ENCODE measurements at places on chromosomes 6 and 20.

GRCh38 chr20:33556246-33556645 lies 66.3 kb downstream of the CBFA2T2 start:
- DNase-seq = no peak

- no peak for DNase-seq
Observed at GRCh38 chr6:11288065-11288464, 55.6 kb upstream of the NEDD9 start.

GRCh38 chr20:50274570-50275430 lies 84.2 kb downstream of the CEBPB start:
- DNase-seq = peak; percentile 99

DNA sequence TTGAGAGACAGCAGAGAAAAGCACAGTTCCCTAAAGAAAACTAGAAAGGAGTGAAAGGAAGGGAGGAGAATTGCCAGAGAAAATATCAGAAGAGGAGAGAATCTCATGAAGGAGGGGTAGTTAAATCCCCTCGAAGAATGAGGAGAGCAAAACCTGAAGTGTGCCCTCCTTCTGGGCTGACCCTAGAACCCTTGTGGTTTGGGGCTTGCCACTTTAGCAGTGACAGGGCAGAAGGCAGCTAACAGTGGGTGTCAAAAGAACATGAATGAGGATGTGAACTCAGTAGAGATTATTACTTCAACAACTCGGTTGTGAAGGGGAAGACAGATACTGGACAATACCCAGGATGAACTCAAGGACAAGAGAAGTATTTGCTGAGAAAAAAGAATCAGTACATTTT lies 73.6 kb downstream of the RALGAPA2 start:
- DNase-seq = no peak

GRCh38 chr6:69780585-69781178 lies 16.1 kb downstream of the LMBRD1 start:
- DNase-seq = no peak

- peak; percentile 62 for DNase-seq
Observed at GRCh38 chr6:158698931-158699330, 49.1 kb downstream of the SYTL3 start.

- no peak for DNase-seq
Observed at GRCh38 chr6:158018041-158018771, 36.5 kb downstream of the SYNJ2 start.

DNA sequence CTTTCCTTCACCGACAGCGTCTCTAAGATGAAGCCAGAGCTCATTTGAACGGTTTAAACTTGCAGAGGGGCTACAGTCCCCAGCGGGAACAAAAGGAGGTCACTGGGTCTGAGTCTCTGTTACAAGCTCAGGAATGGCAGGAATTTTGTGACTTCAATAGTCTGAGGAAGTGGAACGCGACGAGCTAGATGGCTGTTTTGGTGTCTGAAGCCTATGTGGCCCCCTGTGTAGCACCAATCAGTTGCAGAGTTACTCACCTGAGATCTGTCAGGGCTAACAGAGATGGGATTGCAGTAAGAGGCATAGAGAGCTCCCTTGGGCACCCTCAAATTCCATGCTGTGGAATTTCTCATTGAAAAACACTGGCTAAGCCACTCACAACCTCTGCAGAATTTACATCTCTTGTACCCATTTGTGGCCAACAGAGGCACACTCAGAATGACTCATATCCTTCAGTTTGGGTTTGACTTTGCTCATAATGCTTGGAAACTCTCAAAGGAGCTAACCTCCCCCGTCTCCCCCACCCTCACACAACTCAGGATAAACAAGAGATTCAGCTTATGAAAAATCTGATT lies 7.1 kb upstream of the TCP11 start:
- DNase-seq = no peak

DNA sequence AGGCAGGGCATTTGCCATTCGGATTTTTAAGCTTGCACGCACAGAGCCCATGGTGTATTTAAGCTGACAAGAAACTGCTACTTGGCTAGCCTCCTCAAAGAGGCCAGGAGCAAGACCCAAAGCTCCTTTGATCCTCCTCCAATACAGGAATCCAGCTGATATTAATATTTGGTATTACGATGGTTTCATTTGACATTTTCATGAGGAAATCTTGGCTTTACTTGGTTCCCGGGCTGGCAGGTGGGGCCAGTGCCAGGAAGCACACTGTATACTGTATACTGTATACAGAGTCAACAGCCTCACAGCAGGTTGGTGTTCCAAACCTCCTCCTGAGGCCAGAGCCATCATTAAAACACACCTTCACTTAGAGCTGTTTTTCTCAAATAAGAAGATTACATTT lies 138.2 kb upstream of the ARMC2 start:
- DNase-seq = no peak

GRCh38 chr20:19095762-19096161 lies 116.7 kb upstream of the SLC24A3 start:
- no peak for DNase-seq

- DNase-seq = no peak
Observed at GRCh38 chr6:167974640-167975344, 22.7 kb upstream of the KIF25 start.

- no peak for DNase-seq
Observed at GRCh38 chr6:44681761-44682160, 294.3 kb downstream of the CDC5L start.

DNA sequence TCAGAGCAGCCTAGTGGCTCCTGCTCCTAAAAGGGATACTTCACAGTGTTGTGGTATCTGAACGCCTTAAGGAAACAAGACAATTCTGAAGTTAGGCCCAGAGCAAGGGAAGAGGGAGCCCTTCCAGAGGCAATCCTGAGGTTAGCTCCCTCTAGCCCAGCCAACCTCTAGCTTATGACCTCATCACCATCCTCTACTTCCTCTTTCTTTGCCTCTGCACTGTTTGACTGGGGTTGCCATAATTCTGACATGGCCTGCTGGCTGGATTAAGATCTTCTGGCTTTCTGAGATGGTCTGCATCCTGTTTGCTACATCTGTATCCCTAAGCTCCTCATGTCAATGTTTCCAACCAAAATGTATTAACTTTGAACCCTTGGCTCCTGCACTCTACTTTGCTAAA lies 23.3 kb upstream of the BMP2 start:
- peak; percentile 62 for DNase-seq

- DNase-seq = no peak
Observed at GRCh38 chr6:100724696-100725095, 156.4 kb downstream of the ASCC3 start.

DNA sequence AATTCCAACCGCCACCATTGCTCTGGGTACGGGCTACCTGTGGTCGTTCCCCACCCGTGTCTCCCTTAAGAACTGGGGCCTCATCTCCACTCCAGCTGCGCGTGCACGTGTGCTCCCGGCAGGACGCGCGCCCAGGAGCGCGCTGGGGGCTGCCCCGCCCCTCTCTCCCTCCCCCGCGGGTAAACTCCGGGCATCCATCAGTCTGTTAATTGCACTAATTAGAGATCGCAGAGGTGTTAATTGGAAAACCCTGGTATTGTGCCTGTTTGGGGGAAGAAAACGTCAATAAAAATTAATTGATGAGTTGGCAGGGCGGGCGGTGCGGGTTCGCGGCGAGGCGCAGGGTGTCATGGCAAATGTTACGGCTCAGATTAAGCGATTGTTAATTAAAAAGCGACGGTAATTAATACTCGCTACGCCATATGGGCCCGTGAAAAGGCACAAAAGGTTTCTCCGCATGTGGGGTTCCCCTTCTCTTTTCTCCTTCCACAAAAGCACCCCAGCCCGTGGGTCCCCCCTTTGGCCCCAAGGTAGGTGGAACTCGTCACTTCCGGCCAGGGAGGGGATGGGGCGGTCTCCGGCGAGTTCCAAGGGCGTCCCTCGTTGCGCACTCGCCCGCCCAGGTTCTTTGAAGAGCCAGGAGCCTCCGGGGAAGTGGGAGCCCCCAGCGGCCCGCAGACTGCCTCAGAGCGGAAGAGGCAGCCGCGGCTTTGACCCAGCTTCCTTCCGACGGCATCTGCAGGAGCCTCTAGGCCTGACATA lies 14.4 kb downstream of the FOXP4 start:
- peak; percentile 29 for DNase-seq

GRCh38 chr20:19789009-19789408 lies 31.0 kb downstream of the RIN2 start:
- no peak for DNase-seq

DNA sequence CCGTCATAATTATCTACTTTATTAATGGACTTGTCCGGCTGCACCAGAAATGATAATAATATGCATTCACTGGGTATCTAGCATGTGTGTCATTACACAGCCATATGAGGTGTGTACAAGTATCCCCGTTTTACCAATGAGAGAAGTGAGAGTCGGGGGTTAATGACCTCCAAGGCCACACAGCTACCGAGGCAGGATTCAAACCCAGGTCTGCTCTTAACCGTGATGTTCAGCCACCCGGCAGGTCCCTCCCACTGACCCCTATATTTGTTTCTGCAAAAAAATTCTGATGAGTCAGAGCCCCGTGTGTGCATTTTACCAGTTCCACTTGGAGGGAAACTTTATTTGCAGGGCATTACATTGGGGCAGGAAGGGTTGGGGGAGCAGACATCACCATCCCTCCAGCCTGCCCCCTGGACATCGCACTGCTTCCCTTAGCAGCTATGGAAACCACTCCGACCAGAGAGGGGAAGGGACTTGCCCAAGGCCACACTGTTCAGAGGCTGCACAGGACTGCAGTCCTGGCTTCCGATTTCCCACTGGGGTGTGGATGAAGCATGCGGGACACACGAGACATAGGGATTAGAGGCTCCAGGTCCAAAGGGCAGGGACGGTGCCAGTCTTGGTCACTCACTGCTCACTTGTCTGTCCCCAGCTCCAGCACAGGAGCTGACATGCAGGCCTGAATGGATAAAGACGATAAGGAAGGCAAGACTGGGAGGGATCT lies 10.1 kb upstream of the SRC start:
- peak; percentile 85 for DNase-seq

DNA sequence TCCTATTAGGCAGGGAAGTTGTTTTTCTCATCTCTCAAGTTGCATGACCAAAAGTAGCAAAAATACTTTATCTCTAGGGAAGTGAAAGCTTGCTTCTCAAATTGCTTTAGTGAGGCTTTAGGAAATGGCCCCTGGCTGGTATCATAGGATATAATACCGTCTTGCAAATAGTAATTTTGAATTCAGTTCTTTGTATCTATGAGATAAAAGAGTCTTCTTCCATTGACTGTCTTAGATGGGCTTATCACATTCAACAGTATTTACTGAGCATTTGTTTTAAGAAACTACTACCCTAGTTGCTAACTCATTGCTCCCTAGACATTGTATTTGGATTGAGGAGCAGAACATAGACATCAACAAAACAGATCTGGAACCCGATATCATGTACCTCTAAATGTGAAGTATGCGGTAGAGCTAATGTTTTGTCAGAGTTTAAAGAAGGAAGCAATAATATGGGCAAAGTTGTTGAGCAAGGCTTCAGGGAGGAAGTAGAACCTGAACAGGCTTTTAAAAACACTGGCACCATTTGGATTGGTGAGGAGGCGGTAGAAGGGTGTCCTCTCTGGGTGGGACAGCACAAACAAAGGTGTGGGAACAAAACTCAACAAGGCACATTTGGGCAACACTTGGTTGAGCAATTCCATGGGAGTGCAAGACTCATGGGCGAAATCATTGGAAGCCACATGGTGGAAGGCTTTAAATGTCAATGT lies 101.5 kb downstream of the SGK1 start:
- peak; percentile 68 for DNase-seq

- DNase-seq = no peak
Observed at GRCh38 chr6:105881608-105882007, 204.5 kb upstream of the PRDM1 start.

GRCh38 chr20:63224412-63225081 lies 8.6 kb upstream of the YTHDF1 start:
- DNase-seq = no peak

- no peak for DNase-seq
Observed at GRCh38 chr20:6348908-6349307, 226.1 kb upstream of the FERMT1 start.

DNA sequence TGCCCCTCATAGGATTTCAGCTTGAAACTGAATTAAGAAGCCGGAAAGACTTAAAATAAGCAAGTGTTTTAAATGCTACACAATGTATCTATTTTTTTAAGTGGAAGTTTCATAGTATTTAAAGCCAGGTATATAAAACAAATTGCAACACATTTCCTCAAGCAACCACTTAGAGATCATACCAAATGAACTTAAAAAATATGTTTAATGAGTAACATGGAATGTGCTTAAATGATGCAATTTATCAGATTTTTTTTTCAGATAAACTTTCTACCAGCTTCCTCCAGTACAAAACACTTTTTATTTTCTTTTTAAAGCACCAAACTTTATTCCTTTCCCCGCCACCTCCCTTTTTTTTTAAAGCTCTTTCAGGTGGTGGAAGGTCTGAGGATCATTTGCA lies 534.3 kb downstream of the BMP2 start:
- no peak for DNase-seq

GRCh38 chr6:100338090-100338489 lies 126.6 kb downstream of the SIM1 start:
- no peak for DNase-seq

Measured in suppressor macrophage treated with lipopolysaccharide for 4 hours (primary cell).